ENCODE measurements at places on chromosomes 5 and 9.

DNA sequence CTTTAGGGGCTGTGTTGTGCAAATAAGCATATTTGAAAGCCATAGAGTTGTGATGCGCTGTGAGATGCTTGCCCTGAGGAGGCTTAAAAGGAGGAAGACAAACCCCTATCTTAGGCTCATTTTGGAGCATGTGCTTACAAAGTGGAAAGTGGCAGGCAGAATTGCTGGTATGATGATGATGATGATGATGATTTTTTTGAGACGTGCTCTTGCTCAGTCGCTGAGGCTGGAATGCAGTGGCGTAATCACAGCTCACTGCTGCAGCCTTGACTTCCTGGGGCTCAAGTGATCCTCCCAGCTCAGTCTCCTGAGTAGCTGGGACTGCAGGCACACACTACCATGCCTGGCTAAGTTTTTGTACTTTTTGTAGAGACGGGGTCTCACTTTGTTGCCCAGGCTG, 1.7 kb downstream of the CNOT8 start:
- DNase-seq = no peak

GRCh38 chr5:132275367-132276220, 18.1 kb downstream of the PDLIM4 start:
- DNase-seq = peak; percentile 58

- DNase-seq = no peak
Observed at GRCh38 chr5:73304381-73304780, 131.4 kb downstream of the TMEM174 start.

GRCh38 chr5:139167063-139167462, 31.1 kb downstream of the SIL1 start:
- no peak for DNase-seq

- DNase-seq = no peak
Observed at GRCh38 chr5:133662578-133662977, 50.2 kb upstream of the FSTL4 start.

DNA sequence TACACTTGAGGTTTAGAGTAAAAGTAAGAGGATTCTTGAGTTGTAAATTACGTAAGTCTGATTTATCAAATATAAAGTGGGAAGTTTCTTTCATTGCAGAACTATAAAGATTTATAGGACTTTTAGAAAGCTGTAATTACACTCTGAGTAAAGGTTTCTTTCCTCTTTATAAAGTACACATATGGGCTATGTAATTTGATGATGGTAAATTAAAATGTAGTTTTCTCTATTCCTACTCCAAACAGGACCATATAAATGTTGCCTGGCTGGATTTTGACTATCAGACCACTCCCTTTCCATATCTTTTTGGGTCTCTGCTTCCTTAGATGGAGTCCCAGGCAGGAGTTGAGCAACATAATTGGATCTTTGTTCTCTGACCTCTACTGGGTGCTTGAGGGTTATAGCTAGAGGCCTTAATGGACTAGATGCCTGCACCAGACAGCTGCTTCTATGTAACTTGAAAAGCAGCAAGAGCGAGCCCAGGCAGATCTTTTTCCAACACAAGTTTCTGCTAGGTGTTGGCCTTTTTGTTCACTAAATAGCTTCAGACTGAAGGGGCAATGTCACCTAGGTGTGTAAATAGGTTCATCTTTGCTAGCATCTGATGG, 11.4 kb upstream of the TEX48 start:
- DNase-seq = no peak

- DNase-seq = no peak
Observed at GRCh38 chr5:11322133-11322532, 561.1 kb upstream of the DAP start.

DNA sequence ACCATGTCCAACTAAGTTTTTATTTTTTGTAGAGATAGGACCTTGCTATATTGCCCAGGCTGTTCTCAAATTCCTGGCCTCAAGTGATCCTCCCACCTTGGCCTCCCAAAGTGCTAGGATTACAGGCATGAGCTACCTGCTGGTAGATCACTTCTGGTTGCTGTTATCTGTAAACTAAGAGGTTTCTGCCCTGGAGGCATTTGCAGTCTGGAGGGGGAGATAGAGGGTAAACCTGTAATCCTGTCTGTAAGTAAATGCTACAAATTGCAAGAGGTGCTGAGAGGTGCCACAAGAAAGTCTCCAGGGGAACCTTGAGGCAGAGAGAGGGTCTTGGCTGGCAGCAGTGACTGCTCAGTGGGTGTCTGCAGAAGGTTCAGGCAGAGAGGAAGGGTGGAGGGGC, 29.0 kb upstream of the GGTA1 start:
- no peak for DNase-seq

GRCh38 chr9:73125651-73126050, 26.0 kb upstream of the ANXA1 start:
- no peak for DNase-seq

DNA sequence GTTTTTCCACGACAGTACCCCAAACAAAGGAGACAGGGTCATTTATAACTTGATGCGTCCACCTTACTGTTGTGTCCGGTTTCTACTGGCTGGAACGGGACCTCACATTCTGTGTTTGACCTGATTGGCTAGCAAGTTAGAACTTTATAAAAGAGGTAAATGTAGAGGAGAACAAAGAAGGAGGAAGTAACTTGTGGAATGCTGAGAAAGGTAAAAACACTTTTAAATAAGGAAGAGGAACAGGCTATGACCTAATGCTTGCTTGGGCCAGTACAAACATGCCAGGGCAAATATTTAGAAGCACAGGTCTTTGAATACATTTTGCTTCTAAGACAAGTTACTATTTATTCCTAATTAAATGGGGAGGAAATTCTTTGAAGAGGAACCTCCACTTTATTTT, 251.6 kb downstream of the KIAA0825 start:
- no peak for DNase-seq

DNA sequence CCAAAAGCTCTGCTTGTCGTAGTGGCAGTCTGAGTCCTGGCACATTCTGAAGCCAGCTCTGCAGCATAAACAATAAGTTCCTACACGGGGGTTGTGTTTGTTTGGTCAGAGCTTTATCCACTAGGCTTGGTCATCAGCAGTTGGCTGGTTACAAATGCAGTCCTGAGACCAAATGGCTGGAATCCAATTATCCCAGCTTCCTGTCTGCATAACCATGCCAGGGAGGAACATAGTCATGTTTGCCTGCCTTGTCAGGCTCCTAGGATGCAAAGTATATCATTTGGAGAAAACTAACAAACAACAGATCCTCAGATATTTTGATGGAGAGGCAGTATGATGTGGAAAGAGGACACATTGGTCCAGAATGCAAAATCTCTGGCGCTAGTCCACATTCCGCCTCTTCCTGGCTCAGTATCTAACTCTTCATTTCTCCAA, 85.8 kb downstream of the FBXO38 start:
- DNase-seq = no peak

DNA sequence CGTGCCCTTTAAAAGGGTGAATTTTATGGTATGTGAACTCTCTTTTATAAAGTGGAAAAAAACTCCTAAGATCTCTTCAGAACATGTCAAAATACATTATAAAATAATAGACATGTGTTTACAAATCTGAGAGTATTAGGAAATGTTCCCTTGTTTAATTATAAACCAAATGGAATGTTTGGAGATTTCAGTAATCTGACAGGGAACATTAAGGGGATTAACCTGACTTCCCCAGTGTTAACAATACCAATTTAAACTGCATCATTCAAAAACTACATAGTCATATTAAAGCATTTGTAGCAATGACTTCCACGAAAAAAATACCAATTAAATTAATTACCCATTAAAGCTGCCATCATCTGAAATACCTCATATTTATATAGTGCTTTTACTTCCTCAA, 1.6 kb upstream of the OCLN start:
- DNase-seq = no peak

DNA sequence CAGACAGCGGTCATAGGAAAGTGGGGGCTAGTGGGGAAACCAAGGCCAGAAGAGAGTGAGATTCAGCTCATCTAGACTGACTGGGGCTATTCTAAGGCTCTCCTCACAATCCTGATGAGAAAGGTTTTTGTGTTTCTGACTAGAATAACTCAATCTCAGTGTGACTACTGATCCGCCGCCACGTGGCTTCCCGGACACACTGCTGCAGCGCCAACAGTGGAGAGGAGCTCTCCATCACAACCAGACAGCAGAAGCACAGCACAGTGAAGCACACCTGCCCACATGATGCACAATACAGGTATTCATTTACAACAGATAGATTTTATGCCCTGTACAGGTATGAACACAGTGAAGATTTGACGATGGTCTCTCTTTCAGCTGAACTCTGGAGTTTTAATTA, 25.4 kb downstream of the NREP start:
- no peak for DNase-seq

GRCh38 chr5:170755679-170756456, 27.7 kb upstream of the GABRP start:
- no peak for DNase-seq

- DNase-seq = peak; percentile 44
Observed at GRCh38 chr9:126438741-126439401, 112.2 kb downstream of the MVB12B start.

- DNase-seq = no peak
Observed at GRCh38 chr5:40268088-40268487, 411.6 kb upstream of the PTGER4 start.

DNA sequence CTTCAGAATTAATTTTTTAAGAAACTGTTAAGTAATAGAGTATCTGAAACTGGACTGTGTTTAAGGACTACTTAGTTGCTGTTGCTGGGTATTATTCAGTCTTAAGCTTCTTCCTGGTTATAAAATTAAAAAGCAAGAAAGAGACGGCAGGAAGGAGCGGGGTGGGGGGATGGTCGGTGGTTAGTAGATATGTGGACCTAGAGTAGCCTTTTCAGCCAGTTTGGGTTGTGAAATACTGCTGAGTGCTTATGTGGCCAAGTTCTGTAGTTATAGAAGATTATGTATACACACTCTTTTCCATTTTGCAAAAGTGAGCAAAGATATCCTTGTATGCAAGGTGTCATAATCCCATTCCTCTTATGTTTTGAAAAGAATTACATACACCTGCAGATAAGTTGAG, 28.5 kb downstream of the TRIO start:
- no peak for DNase-seq

GRCh38 chr5:79745255-79745654, 55.6 kb downstream of the CMYA5 start:
- DNase-seq = no peak

- DNase-seq = no peak
Observed at GRCh38 chr5:65100911-65101631, 332.3 kb downstream of the CWC27 start.

- DNase-seq = no peak
Observed at GRCh38 chr9:16830806-16831205, 39.7 kb downstream of the BNC2 start.

DNA sequence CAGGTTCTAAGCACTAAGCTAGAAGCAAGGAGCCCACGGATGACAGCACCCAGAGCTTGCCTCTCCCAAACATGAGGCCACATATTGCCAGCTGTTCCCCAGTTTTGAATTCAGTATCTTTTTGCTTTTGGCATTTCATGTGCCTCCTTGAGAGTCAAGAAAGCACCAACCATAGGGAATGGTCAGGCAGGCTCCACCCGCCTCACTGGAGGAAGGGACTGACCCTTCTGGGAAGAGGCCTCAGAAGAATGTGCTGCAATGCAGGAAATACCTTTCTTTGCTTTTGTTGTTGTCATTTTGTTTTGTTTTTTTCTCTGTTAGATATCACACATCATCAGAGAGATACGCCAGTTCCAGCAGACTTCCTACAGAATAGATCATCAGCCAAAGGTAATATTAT, 13.7 kb upstream of the CKMT2 start:
- no peak for DNase-seq

DNA sequence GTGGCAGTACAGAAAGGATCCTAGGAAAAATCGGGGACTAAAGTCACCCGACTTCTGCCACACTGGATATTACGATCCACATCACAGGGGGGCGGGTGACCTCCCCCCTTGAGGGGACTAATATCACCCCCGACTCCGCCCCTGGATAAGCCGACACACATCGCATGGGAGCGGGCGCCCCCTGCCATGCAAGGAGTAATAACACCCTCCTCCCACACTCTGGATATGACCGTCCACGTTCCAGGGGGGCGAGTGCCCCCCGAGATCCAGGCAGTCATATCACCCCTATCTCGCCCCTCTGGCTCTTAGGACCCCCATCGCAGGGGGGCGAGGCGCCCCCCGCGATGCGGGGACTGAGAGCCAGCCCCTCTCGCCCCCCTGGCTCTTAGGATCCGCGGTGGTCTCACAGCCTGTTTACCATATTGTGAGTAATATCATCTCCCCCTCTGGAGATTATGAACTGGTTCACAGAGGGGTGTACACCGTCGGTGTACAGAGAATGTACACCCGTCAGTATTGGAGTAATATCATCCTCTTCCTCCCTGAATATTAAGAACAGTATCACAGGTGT, 423.0 kb downstream of the DIRAS2 start:
- no peak for DNase-seq

- peak; percentile 49 for DNase-seq
Observed at GRCh38 chr9:92638621-92639101, 31.3 kb downstream of the IPPK start.

- no peak for DNase-seq
Observed at GRCh38 chr9:98399950-98400683, 144.7 kb upstream of the TBC1D2 start.

- DNase-seq = no peak
Observed at GRCh38 chr5:163506095-163506457, 657 bp downstream of the MAT2B start.

DNA sequence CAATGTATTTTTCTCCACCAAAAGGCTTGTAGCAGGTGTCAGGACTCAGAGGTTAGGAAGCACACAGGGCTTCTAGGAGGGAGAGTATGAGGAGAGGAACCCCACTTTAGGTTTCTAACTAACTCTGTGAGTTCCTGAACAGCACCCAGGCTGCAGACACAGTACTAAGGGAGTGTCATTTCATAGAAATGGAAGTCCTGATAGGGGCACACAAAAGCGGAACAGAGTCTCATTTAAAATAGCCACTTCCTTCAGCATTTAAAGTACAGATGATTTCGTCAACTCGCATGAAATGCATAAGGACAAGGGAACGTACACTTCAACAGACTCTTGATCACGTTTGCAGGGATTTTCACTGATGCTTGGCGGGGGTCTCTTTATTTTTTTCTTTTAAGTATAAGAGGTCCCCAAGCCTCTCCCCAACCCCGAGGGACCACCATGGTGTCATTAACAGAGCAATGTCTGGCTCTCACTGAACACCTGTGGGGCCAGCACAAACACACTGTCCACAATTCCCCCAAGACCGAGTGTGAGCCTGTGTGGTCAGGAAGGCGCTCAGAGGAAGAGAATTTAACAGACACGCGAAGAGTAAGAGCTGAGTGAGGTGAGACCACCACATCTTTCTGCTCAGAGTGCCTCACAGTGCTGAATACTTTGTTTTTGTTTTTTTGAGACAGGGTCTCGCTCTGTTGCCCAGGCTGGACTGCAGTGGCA, 82.3 kb downstream of the SECISBP2 start:
- no peak for DNase-seq

DNA sequence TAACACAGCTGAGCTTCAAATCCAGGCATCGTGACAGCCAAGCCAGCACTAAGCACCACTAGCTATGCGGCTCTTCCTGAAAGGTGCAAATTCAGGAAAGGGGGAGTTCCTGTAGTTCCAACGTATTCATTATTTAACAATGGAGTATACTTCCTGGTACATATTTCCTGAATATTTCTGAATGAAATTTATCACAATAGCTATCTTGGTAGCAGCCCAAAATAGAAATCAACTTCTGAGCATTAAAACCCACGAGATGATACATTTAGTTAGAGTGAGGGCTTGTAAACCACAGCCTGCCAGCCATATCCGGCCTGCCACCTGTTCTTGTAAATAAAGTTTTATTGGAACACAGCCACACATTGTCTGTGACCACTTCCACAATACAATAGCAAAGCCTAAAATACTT, 109.7 kb upstream of the RETREG1 start:
- DNase-seq = no peak
